Amniotic stem cell (primary cell): ENCODE measurements at places on chromosomes 3 and 15.

DNA sequence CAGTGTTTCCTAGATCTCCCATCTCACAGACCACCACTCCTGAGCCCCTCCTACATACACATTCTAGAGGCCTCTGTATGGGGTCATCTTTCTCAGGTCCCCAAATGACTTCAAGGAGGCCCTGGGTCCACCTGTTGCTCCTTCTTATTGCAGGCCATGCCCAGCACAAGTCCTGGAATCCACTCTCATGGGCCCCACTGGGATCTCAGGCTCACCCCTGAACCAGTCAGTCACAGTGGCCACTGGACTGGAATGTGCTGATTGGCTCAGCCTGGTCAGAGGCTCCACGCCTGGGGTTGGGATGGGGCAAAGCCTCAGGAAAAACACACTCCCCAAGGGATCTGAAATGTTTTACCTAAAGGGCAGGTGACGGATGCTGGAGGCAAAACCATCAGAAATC, 55.7 kb downstream of the SPSB4 start:
- no peak for DNase-seq

GRCh38 chr3:122942937-122943827, 84.4 kb downstream of the SEMA5B start:
- DNase-seq = peak; percentile 13

- no peak for DNase-seq
These were observed 320.1 kb downstream of the KBTBD8 start for GRCh38 chr3:67318162-67318561.

- no peak for DNase-seq
These were observed 36.4 kb upstream of the COPB2 start for GRCh38 chr3:139425745-139426400.

DNA sequence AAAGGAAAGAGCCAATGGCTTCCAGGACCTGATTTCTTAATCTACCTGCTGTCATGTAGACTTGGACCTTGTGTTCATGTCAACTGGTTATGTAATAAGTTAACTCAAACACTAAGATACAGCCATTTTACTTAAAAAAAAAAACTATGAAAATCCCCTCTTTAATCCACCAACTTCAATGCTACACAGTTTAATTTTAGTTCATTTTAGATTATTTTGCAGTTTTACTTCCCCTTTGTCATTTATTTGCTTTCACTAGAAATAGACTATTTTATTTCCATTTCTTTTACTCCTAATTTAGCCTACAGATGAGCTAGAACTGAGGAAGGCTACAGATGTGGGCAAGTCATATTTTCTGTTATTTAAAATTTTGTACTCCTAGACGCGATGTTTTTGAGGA, 10.7 kb upstream of the DNAJC13 start:
- no peak for DNase-seq

DNA sequence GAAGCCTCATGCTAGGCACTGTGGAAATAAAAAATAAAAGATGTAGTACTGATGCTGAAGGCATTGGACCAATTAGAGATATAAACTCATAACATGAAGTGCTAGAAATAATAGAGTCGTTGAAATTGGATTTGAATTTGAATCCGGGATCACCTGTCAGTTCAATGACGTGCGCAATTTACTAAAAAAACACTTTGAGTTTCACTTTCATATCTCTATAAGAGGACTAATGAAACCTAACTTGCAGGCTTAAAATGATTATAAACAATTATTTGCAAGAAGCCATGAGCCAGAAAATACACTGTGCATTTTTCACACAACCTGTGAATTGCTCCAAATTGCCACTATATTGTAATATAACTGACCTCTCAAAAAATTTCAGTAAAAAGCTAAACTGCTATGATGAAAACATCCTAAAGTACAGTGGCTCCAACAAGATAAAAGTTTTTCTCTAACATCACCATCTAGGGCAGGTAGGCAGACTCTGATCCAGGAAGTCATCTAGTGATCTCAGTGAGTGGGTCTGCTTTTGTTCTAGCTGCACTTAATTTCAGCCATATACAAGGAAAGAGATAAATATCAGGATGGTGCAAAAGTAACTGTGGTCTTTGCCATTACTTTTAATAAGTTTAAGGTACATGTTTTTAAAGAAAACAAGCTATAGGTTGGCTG, 440.2 kb downstream of the CNTN6 start:
- DNase-seq = no peak
